ENCODE measurements at places on chromosomes 1 and 21.

- no peak for DNase-seq
These were observed 5.4 kb downstream of the ARTN start for GRCh38 chr1:43938892-43939587.

DNA sequence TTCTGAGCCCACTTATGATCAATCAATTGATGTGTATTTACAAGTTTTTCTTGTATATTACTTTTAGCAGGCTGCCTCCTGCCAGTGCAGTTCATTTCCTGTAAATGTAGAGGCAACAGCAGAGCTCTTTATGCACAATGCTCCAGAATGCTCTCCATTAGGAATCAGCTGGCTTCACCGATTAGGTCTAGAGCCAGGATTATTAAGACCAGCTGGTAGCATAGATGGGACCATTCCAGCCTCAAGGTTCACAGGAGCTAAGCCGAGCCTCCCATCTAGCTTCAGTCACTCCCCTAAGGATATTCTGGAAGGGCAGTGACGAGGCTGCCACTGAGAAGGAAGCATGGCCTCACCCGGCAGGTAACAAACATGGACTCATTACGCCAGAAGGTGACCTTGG lies 36.8 kb downstream of the DHRS3 start:
- DNase-seq, result no peak

DNA sequence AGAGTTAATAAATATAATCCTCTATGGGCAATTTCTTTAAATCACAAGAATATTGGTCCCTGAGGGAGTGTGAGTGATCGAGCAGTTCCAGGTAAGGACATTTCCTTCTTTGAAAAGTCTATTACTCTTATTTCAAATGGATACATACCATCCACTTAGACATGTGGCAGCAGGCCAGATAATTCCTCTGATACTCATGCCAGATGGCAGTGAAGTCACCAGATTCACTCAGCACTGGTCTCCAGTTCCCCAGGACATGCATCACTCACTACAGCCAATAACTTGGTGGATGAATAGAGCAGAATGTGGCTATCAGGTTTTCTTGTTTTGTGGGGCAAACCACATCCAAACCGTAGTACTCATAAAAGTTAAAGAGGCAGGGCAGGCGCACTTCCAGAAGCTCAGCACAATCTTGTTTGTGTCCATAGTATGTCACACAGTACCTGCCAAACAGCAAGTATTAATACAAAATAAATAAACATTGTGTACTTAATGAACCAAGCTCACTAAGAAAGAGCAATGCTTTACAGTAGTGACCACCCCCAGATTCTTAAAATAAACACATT lies 74.2 kb upstream of the CD53 start:
- DNase-seq, result no peak

GRCh38 chr1:75440274-75440673 lies 170.6 kb downstream of the SLC44A5 start:
- no peak for DNase-seq

DNA sequence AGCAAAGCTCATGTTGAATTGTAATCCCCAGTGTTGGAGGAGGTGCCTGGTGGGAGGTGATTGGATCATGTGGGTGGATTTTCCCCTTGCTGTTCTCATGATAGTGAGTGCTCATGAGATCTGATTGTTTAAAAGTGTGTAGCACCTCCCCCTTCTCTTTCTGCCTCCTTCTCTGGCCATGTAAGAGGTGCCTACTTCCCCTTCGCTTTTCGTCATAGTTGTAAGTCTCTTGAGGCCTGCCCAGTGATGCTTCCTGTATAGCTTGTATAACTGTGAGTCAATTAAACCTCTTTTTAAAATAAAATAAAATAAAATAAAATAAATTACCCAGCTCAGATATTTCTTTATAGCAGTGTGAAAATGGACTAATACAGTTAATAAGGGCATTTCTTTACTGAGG lies 1025.7 kb downstream of the PLA2G4A start:
- DNase-seq, result no peak

DNA sequence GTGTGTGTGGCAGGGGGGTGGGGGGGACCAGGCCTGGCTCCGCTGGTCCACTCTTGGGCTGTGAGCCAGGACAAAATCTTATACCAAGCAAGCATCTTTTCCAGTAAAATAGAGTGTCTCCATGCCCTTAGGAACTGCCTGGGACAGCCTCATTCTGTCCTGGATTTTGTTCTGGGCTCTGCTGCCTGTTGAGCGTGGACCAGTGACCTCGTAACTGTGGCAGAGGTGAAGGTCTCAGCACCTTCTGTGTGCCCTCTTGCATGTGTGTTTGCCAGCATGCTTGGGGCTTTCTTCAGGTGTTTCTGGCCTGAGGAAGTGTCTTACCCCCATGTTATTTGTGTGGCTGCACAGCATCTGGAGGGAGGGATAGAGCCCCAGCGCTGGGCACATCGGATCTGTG lies 45.7 kb downstream of the GALNT2 start:
- no peak for DNase-seq

DNA sequence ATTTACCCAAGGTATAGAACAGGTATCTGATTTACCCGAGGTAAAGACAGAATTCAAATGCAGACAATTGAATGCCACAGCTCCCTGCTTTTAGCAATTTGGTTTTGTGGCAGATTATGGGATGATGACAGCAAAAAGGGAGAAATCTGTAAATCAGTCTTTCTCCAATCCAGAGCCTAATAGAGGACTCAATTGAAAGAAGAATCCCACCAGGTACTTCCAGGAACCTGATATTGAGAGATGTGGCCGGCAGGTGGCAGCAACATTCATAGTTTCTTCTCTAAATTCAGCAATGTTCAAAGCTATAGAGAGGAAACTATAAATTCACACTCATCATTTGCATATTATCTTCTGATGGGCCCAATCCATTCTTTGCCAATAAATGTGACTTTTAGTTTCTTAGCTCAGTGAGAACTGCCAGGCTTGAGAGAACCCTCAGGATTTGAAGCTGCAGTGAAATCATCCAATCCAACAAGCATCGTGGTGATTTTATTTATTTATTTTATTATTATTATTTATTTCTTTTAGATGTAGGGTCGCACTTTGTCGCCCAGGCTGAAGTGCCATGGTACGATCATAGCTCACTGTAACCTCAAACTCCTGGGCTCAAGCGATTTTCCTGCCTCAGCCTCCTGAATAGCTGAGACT lies 9.8 kb upstream of the PHACTR4 start:
- peak; percentile 71 for DNase-seq

DNA sequence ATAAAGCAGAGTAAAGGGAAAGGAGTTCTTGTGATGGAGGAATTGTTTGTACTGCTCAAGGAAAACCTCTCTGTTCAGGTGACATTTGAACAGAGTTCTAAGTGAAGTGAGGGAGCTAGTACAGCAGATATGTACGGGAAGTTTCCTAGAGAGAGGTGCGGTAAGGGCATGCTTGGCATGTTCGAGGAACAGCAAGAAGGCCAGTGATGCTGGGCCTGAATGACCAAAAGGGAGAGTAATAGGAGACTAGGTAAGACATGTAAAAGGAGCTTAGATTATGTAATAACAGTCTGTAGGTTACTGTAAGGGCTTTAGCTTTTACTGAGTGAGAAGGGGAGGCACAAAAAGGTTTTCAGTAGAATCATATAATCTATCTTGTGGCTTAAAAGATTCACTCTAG lies 63.9 kb downstream of the PIK3R3 start:
- DNase-seq, result no peak

GRCh38 chr1:61083807-61084440 lies 1.6 kb downstream of the NFIA start:
- DNase-seq, result no peak

DNA sequence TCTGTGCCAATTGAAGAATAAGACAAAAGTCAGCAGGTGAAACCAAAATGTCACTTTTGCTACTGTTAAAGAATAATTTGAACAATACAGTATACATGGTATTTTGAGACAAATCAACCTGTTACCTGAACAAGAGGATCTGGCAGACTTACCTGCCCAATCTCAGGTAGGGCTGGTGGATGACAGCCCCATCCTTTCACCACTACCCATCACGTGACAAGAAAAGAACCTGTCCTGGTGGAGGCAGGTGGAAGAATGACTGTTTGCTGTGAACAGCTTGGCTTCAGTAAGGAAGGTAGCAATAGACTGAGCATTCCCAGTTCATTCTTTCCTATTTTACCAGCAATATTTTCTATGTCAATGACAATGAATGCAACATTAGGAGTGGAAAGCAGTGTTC lies 349.6 kb downstream of the GPATCH2 start:
- no peak for DNase-seq

- no peak for DNase-seq
These were observed 99.9 kb downstream of the WDR4 start for GRCh38 chr21:42779431-42779861.

- no peak for DNase-seq
These were observed 8.0 kb downstream of the RUNX3 start for GRCh38 chr1:24921938-24922662.

DNA sequence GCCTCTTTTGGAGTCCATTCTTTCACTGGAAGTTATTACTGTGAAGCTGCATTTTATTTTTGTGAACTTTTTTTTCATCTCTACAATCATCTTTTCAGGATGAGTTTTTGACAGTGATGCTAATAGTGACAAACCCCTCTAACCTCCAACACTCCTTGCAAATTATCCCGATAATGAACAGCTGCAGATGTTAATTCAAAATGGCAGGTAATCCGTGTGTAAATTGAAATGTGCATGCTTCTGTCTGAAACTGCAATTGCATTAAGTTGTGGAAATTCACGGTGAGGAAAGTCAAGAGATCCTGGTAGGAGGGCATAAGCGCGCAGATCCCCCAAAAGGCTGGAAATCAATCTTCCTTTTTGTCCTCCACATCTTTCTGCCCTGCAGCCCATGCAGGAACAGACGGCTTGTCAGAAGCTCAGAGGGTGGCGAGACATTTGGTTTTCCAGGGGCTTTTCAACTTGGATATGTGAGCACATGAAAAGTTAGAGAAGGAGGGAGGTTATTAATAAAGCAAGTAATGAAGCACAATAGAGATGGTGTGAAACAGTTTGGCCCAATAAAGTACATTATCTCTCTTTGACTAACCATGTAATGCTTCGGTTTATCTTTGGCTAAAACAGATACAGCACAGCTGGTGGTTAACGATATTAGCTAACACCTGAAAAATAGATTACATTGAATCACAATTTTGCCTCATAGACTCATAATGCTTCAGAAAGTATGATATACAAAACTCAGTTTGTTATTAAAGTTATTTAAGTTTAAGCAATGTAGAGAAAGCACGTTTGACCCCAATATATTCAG lies 143.5 kb upstream of the COA6 start:
- no peak for DNase-seq
